Activated CD4-positive, alpha-beta T cell treated with anti-CD3 and anti-CD28 coated beads for 36 hours (primary cell): ENCODE measurements at places on chromosomes 6 and 20. TPM values are rescaled to one million over a fixed set of nuclear protein-coding genes. Genes with fewer than 3 reads are reported as not detected.

The CLVS2 gene
- not detected for total RNA-seq

The TOP1 gene
- total RNA-seq = 111 TPM

The ARMH2 gene
- not detected for total RNA-seq

DNA sequence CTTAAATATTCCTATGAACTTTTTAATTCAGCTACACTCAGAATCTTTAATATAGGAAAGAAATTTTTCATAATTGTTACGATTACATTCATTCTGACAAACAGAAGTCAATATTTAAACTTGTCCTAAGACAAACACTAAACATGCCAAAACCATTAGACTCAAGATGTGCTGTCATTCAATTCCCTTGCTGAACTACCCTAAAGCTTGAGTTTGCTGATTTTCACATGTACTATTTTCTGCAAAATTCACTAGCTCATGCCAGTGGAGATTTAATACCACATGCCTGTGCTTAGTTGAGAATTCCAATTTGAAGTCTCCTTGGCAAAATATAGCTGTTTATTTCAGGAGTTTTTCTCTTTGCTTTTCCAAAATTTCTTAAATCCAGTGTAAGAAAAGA is 448.0 kb downstream of the COL12A1 start:
- DNase-seq = no peak

DNA sequence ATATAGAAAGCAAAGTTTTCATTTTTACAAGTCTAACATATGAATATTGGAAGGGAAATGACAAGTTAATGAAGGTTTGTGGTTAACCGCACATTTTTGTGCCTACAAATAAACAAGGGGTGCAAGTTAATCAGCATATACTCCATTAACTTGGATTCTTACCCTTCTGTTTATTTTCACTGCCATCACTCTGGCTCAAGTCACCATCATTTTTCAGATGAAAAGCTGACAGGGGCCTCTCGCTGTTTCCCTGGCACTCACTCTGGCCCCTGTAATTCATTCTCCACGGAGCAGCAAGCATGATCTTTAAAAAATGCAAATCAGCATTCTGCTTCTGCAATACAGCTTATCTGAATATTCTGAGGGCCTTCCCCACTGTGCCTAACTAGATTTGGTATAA is 29.8 kb downstream of the APCDD1L start:
- no peak for DNase-seq

GRCh38 chr20:23120936-23121750 is 35.0 kb upstream of the CD93 start:
- no peak for DNase-seq

DNA sequence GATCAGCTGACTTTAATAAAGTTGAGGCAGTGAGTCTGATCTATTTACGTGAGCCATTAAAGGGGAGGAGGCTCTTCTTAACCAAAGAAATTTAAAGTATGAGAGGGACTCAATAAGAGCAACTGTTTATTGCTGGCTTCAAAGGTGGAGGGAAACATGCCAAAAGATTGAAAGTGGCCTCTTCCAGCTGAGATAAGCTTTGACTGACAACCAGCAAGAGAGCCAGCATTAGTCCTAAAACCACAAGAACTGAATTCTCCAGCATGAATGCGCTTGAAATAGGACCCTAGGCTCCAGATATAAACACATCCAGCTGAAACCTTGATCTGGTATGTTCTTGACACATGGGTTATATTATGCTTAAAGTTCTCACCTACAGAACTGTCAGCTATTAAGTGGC is 123.1 kb upstream of the GJE1 start:
- no peak for DNase-seq

The KPNA5 gene
- 13.6 TPM for total RNA-seq

The HLA-DRA gene
- total RNA-seq = 4.3 TPM

DNA sequence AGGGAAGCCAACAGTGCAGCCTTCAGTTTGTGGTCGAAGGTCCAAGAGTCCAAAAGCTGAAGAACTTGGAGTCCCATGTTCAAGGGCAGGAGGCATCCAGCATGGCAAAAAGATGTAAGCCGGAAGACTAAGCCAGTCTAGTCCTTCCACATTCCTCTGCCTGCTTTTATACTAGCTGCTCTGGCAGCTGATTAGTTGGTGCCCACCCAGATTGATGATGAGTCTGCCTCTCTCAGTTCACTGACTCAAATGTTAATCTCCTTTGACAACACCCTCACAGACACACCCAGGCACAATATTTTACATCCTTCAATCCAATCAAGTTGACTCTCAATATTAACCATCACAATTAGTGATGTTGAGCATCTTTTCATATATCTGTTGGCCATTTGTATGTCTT is 23.1 kb upstream of the PHIP start:
- DNase-seq = no peak

DNA sequence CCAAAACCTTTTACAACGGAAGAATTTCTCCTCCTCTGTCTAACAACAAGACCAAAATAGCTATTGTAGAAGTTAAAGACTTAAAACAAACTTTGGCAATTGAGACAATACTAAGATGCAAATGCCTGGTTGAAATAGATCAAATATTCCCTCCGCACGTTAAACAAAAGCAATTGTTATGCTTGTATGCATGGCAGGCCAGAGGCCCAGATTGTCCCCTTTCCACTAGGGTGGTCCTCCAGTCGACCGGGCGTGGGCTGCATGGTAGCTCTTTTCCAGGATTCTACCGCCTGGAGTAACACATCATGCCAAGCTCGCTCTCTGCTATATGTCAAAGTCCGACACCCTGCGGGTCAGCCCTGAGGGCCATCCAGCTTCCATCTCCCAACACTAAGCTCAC is 234.7 kb downstream of the RNGTT start:
- no peak for DNase-seq

DNA sequence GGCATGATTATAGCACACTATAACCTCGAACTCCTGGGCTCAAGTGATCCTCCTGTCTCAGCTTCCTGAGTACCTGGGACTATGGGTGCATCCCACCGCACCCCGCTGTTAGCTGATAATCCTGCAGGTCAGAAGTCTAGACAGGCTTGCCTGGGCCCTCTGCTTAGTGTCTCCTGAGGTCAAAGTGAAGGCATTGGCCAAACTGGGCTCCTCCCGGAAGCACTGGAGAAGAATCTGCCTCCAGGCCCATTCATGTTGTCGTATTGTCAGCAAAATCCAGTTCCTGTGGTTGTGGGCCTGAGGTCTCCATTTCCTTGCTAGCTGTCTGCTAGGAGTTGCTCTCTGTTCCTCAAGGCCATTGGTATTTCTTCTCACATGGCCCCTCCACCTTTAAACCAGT is 6.3 kb upstream of the MROH8 start:
- no peak for DNase-seq

- DNase-seq = no peak
Observed at GRCh38 chr6:143559051-143559660, 47.6 kb upstream of the FUCA2 start.

The LY86 gene
- 1.5 TPM for total RNA-seq

DNA sequence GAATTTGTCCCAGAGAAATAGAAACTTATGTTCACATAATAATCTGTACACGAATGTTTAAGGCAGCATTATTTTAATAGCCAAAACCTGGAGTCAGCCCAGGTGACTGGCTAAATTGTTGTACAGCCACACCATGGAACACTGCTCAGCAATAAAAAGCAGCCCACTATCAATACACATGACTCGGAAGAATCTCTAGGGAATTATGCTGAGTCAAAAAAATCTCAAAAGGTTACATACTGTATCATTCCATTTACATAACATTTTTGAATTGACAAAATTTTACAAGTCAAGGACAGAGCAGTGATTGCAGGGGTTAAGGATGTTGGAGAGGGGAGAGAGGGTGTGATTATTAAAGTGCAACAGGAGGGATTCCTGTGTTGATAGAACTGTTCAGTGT is 163.4 kb downstream of the UBE3D start:
- DNase-seq = no peak

GRCh38 chr6:39211183-39211582 is 18.1 kb downstream of the KCNK5 start:
- no peak for DNase-seq

DNA sequence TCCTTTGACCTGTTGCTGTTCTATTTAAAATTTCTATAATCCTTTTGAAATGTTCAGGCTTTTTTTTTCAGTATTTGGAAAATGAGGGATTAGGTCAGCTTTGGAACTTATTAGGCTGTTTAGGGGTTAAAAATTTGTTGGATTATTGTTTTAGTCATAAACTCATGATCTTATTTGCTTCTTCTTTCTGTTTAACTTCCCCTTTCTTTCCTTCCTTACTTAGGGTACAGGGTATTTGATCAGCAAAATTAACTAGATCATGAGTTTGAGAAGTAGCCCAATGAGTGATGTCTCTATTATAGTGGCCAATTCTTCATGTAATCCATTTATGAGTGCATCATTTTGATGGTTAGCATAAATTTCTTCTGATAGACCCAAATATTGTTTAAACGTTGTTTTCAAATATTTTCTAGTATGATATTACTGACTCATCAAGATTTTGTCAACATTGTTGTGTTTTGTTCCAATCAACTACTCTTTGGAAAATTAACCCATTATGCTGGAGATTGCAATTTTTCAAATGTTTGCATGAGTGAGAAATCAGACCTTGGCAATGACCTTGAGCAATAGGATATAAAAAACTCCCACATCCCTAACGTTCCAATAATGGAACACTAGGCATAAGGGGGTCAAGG is 94.4 kb downstream of the OTOR start:
- DNase-seq = no peak

The KIF25 gene
- not detected for total RNA-seq

GRCh38 chr6:90993770-90994169 is 406.9 kb upstream of the MAP3K7 start:
- DNase-seq = no peak

The NCOA7 gene
- 54.3 TPM for total RNA-seq

DNA sequence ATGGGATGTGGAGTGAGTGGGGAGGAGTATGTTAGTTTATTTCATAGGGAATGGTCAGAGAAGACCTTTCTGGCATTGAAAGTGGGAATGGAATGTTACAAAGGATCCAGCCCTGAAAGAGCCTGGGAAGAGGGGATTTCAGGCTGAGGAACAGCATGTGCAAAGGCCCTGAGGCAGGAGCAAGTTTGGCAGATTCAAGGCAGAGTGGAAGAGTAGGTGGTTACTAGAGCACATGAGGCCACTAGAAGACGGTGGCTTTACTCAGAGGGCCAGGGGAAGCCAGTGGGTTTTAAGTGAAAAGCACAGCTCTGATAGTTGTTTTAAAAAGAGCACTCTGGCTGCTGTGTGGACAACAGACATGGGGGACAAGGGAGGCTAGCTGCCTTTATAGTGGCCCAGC is 227.2 kb downstream of the ZMYND8 start:
- no peak for DNase-seq

The CRISP2 gene
- not detected for total RNA-seq

DNA sequence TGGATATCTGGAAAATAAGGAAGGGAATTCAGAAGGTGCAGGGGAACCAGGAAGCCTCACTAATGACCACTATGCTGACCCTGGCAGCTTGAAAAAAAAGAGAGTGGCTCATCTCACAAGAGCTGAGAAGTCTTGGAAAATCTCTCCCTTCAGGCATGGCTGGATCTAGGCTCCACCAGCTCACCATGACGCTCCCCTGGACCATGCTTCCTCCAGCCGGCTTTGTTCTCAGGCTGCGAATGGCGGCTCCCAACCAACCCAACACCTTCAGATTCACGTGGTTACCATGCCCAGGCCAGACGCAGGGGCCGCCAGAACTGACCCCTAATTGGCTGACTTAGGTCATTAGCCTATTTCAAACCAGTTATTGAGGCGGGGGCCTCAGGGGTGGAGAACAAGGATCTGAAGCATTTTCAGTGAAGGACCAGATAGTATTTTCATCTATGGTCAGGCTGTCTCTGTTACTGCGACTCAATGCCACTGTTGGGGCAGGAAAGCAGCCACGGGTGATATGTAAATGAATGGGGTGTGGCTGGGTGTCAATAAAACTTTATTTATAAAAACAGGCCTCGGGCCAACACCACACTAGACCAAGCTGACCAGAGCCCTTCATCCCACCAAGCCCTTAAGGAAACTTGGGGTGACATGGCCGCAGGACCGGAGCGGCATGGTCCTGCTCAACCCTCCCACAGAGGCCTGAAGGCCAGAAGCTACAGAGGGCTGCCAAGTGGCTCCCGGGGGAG is 159.7 kb downstream of the TAF4 start:
- no peak for DNase-seq

GRCh38 chr20:14997791-14998190 is 660.4 kb upstream of the FLRT3 start:
- DNase-seq = no peak
